ENCODE measurements at places on chromosomes 12 and 14. TPM values are rescaled to one million over a fixed set of nuclear protein-coding genes. Genes with fewer than 3 reads are reported as not detected.

- no peaks in the 10 kb centered on the region for H3K27me3 ChIP-seq
- H3K36me3 ChIP-seq, result no peaks in the 10 kb centered on the region
- H3K27ac ChIP-seq, result no peak overlapping the region
- no peaks in the 10 kb centered on the region for H3K4me1 ChIP-seq
These were observed 106.5 kb upstream of the PRKD1 start for GRCh38 chr14:30034152-30034551.

DNA sequence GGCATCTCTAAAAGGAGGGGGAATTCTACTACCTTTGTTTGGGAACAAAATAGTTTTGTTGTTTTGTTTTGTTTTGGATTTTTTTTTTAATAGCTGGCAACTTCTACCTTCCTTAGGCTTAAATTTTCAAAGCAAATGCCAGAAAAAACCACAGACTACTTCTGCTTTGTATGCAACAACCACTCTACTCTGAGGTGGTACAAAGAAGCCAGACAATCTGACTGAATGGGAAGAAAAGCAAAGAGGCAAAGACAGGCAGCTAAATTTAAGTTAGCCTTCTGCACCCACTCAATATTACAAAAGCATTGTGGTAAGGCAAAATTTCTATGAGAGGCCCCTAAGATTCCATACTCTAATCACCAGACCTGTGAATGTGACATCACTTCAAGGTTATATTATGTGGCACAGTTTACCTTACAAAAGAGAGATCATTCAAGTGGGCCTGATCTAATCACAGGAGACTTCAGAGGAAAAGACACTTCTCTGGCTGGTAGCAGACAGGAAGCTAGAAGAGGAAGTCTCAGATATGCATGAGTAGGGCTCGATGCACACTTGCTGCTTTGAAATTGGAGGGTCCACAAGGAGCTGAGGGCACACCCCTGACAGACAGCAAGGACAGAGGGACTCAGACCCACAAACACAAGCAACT is 566.6 kb downstream of the RPS29 start:
- no peak for DNase-seq
- no peaks in the 10 kb centered on the region for H3K4me1 ChIP-seq
- H3K27me3 ChIP-seq, result no peaks in the 10 kb centered on the region
- H3K36me3 ChIP-seq, result no peaks in the 10 kb centered on the region
- H3K4me3 ChIP-seq, result no peak overlapping the region

- H3K4me3 ChIP-seq, result no peak overlapping the region
- no peaks in the 10 kb centered on the region for H3K36me3 ChIP-seq
- DNase-seq, result no peak
- no peak overlapping the region for H3K27ac ChIP-seq
- no peaks in the 10 kb centered on the region for H3K4me1 ChIP-seq
These were observed 15.9 kb upstream of the CLEC4E start for GRCh38 chr12:8556531-8557097.

OVCH1 gene
- total RNA-seq, result 0.10 TPM

GRCh38 chr12:46629331-46630229 is 196.2 kb downstream of the SLC38A4 start:
- no peaks in the 10 kb centered on the region for H3K36me3 ChIP-seq
- DNase-seq, result peak; percentile 72
- no peak overlapping the region for H3K4me3 ChIP-seq
- no peaks in the 10 kb centered on the region for H3K27me3 ChIP-seq

DNA sequence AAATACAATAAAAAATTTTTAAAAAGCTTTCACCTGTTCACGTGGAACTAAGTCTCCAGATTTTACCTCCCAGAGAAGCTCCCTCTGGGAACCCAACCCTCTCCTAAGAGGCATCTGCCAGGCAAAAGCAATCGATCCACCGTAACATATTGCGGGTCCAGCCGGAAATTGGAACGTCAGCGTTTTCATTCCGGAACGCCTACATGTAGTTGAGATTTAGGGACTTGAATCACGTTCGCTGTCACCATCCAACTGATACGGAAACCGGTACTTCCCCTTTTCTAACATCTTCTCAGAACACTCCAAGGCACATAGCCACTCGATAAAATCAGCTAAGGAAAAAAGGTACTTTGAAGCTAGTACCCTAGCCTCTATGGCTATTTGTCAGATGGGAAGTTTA is 70.3 kb downstream of the COX16 start:
- H3K36me3 ChIP-seq, result no peaks in the 10 kb centered on the region
- H3K4me1 ChIP-seq, result no peaks in the 10 kb centered on the region
- no peaks in the 10 kb centered on the region for H3K27me3 ChIP-seq

DNA sequence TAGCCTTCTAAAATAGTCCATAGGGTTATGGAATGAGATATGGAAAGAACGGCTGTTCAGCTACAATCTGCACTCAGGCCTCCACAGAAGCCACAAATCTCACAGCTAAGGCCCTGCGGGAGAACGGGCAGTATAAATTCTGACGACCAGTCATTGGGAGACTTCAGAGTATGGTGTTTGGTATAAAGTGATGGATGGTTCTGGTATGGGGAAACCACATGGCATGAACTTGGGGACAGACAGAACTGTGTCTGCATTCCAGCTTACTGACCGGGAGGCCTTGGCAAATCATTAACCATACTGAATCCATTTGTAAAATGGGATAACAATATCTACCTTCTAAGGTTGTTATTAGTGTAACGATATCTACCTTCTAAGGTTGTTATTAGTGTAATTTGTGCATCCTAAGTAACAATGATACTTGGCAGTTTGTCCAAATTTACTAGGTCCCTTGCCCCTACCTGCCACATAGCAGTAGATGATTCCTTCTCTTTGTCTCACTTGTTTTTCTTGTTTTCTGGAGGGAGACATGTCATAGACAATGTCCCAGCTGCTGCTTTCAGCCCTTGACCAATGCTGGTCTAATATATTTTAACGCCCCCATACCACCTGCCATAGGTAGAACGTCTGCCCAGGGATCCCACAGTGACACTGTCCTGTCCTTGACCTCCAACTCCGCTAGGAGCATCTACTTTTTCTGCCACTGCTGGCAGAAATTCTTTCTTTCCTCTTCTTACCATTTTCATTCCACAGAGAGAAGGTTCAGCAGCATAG is 6.8 kb downstream of the CDKL1 start:
- H3K36me3 ChIP-seq, result no peaks in the 10 kb centered on the region
- no peak overlapping the region for H3K27ac ChIP-seq
- no peak for DNase-seq
- H3K4me3 ChIP-seq, result no peak overlapping the region
- H3K4me1 ChIP-seq, result no peaks in the 10 kb centered on the region

Measured in psoas muscle (tissue), 8 donors.